Stimulated activated naive CD4-positive, alpha-beta T cell treated with Interleukin-2 at 50 U/mL for 16 hours (primary cell): ENCODE measurements at places on chromosomes 6 and 20.

GRCh38 chr20:13858439-13858838 lies 73.6 kb downstream of the NDUFAF5 start:
- no peak for DNase-seq

GRCh38 chr6:157333537-157333936 lies 10.2 kb upstream of the TMEM242 start:
- no peak for DNase-seq

DNA sequence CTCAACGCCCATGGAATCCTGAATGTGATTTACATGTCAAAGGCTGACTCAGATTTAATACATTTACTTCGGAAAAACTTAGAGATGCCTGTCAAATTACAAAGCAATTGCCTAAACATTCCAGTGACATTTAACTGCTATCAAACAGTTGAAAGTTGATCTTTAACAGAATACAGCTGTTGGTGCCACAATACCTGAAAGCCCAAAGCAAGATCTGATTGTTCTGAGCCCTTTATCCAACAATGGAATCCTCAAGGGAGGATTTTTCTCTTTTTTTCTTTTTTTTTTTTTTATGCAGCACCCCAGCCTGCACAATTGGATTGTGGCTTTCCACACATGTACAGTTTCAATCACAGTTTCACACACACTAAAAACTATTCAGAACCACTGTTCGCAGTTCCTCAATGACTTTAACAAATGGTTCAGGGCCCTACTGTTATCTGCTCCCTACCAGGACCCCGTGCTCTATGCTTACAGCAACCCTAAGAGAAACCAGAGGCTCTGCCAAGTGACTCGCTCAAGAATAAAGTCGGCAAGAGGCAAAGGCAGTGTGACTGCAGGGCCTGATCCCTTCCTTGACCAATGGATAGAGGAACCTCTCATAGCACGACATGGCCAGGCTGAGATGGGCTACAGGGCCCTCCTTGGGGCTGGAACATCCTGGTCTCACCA lies 33.3 kb downstream of the EPB41L2 start:
- no peak for DNase-seq

- DNase-seq: no peak
Observed at GRCh38 chr20:45426320-45427016, 10.5 kb downstream of the PIGT start.

- DNase-seq: no peak
Observed at GRCh38 chr20:19463597-19463996, 251.2 kb downstream of the SLC24A3 start.
